CD4-positive, alpha-beta T cell treated with Interferon gamma for 1 hour (primary cell): ENCODE measurements at places on chromosomes 1 and 21.

- no peak for DNase-seq
Measured at GRCh38 chr1:51661081-51661518, 44.2 kb downstream of the OSBPL9 start.

GRCh38 chr21:32192291-32193097 is 86.4 kb downstream of the MIS18A start:
- DNase-seq = no peak

DNA sequence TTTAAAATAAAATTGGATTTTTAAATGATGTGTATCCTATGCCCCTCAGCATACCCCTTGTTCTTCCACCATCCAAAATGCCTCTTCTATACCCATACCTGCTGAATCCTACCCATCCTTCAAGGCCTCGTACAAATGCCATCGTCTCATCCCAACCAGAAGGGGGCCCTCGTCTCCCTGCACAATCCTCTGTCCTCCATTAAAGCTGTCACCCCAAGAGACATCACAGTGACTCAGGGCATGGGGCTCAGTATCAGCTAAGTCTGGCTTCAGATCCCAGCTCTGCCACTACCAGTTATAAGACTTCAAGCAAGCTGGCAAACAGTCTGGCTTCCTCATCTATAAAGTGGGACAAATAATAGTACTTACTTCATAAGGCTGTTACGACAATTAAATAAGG is 23.8 kb downstream of the IGFN1 start:
- no peak for DNase-seq

DNA sequence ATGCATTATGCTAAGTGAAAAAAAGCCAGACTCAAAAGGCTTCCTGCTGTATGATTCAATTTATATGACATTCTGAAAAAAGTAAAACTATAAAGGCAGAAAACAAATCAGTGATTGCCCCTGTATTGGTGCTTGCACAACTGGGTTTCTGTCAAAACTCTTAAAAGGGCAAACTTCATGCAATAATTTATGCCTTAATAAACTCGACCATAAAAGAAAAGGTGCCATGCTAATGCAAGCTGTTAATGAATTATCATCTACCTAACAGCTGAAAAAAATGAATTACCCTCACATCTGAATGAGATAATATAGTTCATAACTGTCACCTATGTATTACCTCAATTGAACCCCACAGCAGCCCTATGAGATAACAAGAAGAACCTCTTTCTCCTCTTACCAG is 120.8 kb upstream of the ATP1A1 start:
- DNase-seq = no peak

GRCh38 chr21:36697060-36697850 is 1.7 kb upstream of the SIM2 start:
- DNase-seq = no peak

GRCh38 chr1:66606362-66607065 is 72.6 kb downstream of the SGIP1 start:
- DNase-seq = no peak

DNA sequence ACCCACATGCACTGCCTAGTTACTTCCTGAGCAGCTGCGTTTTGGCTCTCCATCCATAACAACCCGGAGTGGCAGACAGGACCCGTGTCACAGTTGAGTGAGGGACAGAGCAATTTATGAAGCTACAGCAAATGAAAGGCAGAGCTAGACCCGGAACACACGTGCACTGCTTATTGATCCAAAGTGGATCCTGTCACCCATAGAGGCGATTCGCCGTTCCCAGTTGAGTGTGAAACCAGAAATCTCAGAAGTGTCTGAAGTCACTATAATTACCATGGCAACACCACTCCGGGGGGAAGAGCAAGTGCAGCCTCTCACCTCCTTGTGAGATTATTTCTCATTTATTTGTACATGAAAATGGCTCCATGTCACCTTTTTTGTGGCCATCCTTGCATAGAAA is 365.2 kb downstream of the DSCAM start:
- no peak for DNase-seq
